ENCODE measurements at places on chromosomes 1 and 21.
A peak's percentile ranks its signal among the peaks of the same experiment; 100 is the strongest.

DNA sequence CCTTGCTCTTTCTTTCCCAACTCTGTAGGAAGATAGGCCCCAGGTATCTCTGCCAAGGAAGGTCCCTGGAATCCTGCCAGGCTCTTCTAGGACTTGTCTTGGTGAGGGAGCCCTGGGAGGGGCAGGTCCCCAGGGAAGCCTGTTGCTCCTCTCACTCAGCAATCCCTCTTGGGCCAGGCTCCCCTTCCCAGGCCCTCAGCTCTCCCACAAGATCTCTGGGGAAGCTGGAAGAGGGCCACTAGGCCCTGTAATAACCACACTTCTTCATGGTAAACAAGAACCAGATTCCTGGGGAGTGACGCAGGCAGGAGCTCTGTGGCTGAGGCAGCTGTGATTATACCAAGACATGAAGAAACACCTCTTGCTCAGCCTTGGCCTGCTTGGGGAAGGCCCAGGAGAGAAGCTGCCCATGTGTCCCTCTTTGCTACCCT lies 9.9 kb upstream of the MAPKAPK2 start:
- DNase-seq, result peak; percentile 97

DNA sequence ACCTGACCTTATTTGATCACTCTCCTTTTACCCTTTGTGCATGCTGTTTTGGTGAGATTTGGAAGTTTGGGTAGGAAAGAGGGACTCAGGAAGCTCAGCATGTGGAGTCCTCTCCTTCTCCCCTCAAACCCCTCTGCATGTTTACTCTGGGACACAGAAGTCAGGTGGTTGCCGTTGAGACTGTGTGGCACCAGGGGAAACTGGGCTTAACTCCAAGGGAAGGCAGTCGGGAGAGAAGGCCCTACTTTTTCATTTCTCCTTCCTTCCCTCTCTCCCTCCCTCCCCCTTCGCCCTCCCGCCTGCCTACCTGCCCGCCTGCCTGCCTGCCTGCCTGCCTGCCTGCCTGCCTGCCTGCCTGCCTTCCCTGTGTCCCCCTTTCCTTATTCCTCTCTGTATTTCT lies 34.8 kb upstream of the TTC22 start:
- DNase-seq, result no peak

DNA sequence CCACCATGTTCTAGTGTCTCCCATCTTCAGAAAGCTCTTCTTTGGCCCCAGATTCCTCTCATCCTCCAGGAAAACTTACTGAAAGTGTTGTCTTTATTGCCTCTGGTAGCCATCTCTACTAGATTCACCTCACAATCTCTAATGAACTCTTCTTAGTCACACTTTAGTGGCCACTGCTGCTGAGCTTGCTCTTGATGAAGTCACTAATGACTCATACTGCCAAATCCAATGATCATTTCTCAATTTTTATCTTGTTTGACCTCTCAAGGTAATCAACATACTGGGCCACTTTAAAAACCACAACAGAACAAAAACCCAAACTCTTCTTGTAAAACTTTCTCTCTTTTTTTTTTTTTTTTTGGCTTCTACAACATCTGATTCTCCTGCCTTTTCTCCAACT lies 196.4 kb downstream of the LHX8 start:
- no peak for DNase-seq

DNA sequence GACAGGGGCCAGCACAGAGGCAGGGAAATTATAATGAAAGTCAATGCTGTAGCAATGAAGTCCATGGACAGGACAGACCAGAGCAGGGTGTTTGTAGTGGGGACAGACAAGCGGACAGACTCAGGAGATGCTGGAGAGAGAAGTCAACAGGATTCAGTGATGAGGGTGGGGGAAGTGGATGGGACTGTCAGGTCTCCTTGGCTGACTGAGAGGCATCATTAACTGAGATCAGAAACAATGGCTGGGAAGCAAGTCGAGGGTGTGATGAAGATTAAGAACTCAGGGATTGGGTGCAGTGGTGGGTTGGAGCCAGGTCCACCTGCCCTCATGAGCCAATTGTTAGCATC lies 25.5 kb downstream of the CD58 start:
- no peak for DNase-seq

GRCh38 chr1:213692321-213692720 lies 295.5 kb upstream of the PROX1 start:
- no peak for DNase-seq

DNA sequence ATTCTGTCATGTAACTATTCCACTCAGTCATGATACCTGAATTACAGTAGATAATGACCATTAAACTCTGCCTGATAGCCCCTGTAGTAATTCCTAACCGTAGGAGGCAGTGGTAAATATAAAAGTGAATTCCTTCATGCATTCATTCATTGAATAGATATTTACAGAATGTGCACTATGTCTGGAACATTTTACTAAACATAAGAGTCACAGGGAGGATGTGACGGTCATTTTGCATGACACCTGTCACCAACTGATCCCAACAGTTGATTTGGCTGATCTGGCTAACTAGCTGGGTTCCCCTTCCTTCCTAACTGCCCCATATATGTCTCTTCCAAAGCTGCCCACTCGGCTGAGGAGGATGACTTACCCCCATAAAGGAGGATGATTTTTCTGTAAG lies 2.2 kb upstream of the RNPC3 start:
- DNase-seq, result no peak
